ENCODE measurements at places on chromosomes 5 and 9. TPM values are rescaled to one million over a fixed set of nuclear protein-coding genes. Genes with fewer than 3 reads are reported as not detected.

TNC gene
- total RNA-seq, result 16.1 TPM

DNA sequence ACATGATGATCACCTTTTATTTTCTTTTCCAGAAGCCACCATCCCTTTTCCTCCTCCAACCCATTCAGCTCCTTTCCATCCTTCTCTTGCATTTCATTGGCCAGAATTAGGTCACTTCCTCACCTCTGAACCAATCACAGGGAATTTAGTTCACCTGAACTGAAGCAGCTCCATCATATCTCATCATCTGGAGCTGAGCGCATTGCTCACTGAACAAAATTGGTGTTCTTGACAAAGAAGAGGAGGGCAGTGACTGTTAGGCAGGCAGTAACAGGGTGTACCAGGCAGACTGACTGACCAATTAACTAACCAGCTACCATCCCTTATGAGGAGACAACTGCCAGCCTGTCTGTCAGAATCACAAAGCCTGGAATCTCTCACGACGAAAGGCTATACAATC, 1.8 kb upstream of the ZNF354A start:
- no peak for DNase-seq

DNA sequence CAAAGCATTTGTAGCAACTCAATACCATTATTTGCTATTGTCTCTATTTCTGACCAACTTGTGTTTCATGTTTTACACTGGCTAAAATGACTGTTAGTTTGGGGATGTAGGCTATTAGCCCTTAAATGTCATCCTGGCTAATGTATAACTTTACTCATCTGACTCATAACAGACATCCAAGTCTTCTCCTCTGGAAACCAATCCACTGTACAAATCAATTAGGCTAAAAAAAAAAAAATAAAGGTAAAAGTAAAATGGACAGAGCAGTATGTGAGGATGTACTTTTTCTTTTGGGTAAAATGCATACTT, 20.6 kb downstream of the MEGF9 start:
- DNase-seq, result no peak

- DNase-seq, result no peak
Measured at GRCh38 chr5:55691265-55692105, 20.6 kb downstream of the SLC38A9 start.

- peak; percentile 25 for DNase-seq
Measured at GRCh38 chr5:136061630-136062365, 33.0 kb downstream of the TGFBI start.

GBA2 gene
- 82.1 TPM for total RNA-seq

DNA sequence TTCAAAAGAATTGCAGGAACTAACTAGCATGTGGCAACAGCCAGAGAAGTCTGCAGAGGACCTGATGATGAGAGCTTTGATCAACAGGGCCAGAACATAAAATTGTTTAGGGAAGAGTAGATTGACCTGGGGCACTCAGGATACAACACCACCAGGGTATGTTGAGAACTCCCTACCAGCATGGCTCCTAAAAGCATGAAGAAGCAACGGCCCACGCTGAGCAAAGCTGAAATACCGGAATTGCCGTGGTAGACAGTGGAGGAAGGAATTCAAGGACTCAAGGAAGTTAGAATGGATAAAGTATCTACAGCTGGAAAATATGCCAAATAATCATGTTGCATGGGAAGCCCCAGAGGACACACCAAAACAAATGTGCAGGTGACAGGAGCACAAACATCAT, 31.6 kb downstream of the DROSHA start:
- DNase-seq, result no peak

GRCh38 chr5:146888351-146888978, 9.9 kb upstream of the PPP2R2B start:
- no peak for DNase-seq

- DNase-seq, result no peak
Measured at GRCh38 chr9:100056561-100056960, 42.2 kb downstream of the ERP44 start.

DNA sequence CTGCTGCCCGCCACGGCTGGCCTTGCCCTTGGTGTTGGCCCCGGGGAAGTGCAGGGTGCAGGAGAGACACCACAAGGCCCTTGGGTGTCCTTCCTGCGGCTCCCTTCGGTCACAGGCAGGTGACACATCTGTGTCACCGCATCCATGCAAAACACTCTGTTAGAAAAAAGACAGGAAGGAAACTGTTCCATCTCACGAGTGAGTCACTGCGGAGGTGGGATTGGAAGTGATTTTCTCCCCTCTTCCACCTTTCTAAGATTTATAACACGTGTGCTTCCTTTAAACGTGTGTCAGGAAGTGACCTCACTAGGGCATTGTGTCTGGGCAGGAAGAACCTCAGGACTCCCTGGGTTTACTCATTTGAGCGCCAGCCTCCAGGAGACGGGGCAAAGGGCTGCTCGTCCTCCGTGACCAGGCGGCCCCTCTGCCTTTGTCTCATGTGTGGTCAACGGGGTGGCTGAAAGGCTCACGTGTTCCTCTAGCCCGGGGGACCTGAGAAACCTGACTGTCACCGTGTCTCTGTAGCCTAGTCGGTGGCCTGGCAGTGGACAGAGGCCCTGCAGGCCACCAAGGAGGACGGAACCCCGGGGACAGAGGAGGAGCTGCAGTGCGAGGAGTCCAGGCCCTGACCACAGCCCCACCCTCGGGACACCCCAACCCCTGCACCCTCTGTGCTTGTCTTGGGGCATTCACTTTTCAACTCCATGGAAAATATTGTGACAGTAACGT, 4.9 kb upstream of the LCN1 start:
- peak; percentile 5 for DNase-seq

GRCh38 chr5:111495159-111495558, 17.2 kb downstream of the STARD4 start:
- no peak for DNase-seq

C5orf46 gene
- total RNA-seq, result not detected

DNA sequence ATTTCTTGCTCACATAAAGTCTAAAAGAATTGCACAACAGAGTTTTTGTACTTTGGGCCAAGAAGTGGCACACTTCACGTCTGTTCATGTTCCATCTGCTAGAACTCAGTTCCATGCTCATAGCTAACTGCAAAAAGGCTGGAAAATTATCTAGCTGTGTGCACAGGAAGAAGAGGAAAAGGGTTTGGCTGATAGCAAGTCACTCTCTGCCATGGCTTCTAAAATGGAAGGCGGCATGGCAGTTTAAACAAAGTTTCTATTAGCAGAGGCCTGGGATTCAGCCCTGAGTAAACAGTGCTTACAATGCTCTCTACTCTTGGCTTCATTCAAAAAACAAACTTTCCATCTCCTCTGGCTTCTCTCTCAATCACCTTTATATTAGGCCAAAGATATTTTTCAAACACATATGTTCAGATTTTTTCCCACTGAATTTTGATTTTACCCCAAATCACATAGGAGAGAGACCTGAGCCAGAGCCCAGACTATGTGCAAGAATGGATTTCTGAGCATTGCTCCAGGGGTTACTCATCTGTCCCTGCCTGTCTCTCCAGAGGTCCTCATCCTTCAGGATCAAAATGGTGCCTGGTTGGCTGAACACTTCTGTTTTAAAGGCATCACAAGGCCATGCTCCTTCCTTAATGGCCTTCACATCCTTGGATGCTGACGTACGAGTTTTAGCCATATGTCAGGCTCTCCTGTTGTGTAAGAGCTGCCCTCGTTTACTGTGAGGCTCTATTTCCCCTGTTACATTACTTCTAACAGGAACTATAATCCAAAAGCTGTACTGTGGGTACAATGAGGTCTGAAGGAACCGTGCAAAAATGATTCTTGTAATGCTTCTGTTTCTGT, 226.6 kb downstream of the SAXO1 start:
- no peak for DNase-seq

OSMR gene
- 65.9 TPM for total RNA-seq

DNA sequence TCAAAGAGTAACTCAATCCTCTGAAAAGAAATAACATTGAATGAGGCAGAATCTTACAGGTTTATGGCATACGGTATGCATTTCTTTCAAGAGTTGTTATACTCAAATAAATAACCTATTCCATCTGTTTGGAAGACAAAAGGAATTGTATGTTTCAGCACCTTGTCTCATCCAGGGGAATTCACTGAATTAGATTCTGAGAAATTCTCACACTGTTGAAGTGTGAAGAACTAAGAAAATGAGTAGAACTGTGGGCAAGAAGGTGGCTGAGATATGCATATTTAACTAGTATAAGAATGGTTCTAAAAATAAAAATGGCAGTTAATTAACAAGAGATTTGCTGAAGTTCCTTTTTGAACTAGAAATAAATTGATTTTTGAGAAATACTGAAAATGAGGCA, 279.3 kb upstream of the DAP start:
- DNase-seq, result no peak

FAM13B gene
- total RNA-seq, result 31.3 TPM

- DNase-seq, result no peak
Measured at GRCh38 chr9:107447834-107448233, 41.7 kb downstream of the KLF4 start.

GRCh38 chr5:97078958-97079743, 63.3 kb downstream of the LIX1 start:
- no peak for DNase-seq

DCAF10 gene
- total RNA-seq, result 35.0 TPM

DNA sequence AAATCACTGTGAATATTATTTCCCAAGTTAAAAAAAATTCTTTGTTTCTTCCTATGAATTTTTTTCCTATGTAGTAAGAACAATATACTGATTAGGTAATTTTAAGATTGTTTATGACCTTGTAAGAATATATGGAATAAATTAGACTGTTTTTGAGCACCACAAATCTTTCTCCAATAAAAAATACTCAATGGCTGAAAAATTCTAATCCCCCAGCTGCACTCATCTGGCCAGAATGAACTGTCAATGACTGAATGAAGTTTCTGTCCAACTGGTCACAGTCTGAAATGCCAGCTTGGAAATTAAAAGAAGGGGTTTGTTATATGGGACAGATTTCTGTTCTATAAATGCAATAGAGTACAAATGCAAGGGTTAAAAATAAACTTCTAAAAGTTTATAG, 569.5 kb upstream of the SEMA6A start:
- DNase-seq, result no peak

DNA sequence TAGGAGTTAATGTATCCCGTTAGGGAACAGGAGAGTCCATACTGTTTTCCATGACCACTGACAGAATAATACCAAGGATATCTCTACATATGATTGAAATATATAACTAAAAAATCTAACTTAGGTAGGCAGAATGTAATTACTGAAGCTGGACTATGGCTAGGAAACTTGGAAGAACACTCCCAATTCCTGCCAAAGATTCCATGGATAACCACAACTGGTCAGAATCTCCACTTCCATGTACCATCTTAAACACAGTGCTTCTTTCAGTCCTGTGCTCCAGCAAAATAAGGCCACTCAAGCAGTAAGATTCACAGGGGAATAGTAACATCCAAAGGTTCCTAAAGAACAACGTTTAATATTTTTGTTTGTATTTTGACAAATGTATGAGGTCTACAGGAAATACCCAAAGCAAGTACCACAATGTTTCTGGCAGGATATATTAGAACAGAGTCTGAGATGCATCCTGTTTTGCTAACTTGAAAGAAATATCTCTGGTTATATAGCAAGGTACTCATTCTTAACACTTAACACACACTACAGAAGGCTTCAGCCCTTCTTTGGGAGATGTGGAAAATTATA, 295.0 kb downstream of the ADAMTS6 start:
- DNase-seq, result no peak

DNA sequence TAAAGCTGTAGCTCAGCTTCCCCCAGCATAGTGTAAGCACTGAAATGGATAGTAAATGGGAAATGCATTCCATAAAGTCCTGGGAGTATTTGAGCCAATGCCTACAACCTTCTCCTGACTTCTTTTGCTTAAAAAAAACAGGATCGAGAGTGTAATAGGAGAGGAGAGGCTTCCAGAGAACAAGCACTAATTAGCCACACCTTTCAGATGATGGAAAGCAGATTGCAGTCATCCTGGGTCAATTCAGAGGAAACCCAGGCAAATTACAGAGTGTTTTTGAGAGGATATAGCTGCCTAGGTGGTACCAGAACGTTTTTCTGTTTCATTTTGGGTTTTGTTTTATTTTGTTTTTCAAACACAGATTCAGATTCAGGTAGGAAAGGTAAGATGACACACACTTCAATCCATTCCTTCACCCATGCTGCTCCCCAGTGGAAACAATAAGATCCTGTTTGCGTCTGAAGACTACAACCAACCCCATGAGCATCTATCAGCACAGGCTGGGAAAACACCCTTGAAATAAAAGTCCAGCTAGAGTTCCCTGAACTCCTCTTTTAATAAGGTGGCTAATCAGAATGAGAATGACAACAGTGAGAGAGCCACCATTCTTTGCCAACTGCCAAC, 95.6 kb downstream of the RFK start:
- DNase-seq, result no peak

FBXL7 gene
- 6.3 TPM for total RNA-seq

DNA sequence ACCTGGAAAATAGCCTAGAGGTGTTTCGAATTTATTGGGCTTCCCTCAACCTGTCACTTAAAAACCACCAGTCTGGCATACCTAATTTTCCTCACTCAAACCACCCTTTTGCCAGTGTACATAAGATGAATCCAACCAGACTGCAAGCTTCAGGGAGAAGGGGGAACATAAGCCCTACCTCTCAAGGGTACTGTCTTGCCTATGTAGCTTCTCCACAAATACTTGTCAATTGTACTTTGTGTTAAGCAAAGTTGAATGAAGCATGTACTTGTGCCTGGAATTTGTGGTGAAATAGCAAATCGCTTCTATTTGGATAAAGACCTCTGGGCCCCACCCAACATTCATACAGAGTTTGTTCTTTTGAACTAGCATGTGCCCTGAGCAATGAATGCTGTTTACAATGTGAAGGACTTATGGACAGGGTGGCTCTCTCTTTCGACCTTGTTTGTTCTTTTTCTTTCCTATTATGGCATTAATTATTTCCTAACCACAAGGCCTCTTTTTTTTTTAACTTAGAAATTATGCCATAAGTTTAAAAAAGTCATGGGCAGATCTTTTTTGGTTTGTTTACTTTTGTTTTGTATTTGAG, 580.2 kb downstream of the EBF1 start:
- DNase-seq, result no peak

DNA sequence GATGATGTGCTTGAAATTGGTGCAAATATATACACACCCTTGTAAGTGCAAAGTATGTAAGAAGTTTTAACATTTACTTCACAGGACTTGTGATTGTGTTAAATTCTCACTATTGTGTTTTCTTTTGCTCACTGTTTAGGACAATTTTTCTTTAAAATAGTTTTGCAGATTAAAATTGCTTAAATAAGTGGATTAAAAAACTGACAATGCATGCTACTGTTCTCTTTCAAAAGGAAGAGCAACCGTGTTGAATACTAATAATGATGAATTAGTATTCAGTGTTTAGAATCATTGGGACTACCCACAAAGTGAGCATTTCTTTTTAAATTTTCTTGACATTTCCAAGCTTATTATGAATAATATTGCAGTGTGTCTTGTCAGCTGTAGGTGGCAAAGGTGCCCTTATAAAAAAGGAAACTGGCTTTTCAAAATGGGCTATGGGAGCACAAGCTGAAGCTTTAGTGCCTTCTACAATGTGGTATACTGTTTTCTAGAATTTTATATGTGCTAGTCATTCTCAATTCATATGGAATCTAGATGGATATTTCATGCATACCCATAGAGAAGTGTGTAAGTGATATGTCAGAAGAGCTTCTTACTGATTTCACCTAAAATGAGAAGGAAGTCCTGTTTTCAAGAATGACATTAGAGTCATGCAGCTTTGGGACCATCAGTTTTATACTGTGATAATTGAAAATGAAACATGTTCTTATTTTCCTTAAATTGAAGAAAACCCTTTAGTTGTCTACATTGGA, 35.4 kb downstream of the SREK1 start:
- DNase-seq, result no peak
